ENCODE measurements at places on chromosomes 5 and 9.

DNA sequence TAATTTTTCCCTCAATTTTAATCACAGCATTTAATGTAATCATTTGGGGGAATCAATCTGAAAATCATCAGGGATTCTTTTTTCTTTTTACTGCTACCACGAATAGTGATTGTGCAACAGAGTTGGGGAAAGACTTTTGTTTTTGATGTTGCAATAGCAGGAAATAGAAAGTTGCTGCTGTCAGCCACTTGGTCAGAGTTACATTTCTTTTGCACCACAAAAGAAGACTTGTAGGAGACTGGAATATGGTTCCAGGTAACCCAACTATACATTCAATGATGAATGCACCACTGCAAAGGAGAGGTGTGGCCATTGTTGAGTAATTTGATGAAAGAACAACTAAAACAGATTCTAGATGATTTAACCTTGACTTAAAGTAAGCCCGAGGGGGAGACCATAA, 46.3 kb upstream of the PALM2AKAP2 start:
- no peak for DNase-seq

- DNase-seq, result no peak
These were observed 237.8 kb upstream of the DAPK1 start for GRCh38 chr9:87259543-87260518.

GRCh38 chr5:51476431-51476830, 93.2 kb downstream of the ISL1 start:
- no peak for DNase-seq

GRCh38 chr9:113621309-113621791, 157.8 kb downstream of the RGS3 start:
- no peak for DNase-seq

DNA sequence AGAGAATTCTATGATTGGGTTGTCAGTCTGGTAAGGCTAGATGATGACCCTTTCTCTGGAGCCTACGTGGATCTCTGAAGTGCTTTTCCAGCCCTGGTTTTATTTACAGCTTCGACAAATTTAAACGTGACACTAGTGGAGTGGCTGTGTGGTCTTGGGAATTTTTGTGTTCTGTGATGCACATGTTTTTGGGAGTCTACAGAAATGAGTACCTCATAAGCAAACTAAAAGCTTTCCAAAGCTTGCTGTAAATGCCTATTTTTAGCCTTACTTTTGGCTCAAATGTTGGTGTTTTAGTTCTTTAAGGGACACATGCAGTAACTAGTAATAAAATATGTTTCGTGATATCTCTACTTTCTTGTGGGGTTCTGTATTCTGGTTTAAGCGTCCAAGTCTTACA, 3.3 kb downstream of the LARP1 start:
- DNase-seq, result no peak

DNA sequence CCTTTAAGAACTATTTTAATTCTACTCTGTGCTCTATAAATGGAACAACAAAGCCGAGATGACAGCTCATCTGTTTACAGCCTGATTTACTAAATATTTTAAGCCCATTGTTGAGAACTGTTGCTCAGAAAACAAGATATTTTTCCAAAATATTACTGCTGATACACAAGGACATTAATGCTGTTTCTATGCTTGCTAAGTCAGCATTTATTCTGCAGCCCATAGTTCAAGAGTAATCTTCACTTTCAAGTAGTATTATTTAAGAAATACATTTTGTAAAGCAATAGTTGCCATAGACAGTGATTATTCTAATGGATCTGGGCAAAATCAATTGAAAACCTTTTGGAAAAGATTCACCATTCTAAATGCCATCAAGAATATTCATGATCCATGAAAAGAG, 208.3 kb downstream of the CDH12 start:
- no peak for DNase-seq

- peak; percentile 58 for DNase-seq
These were observed 2.4 kb downstream of the SMARCA2 start for GRCh38 chr9:2017331-2018161.

- no peak for DNase-seq
These were observed 23.1 kb downstream of the SPTAN1 start for GRCh38 chr9:128575469-128575868.

DNA sequence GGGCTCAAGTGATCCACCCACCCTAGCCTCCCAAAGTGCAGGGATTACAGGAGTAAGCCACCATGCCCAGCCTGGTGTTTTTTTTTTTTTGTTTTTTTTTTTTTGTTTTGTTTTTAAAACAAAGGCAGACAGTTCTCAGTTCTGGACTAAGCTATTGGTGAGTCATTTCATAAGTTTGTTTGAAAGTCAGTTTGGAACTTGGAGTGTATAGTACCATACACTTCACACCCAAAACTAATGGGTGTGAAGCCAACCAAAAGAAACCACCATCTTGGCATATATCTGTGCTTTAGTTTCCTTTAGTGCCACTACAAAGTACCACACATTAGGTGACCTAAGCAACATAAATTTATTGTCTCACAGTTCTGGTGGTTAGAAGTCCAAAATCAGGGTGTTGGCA, 13.4 kb downstream of the MAST4 start:
- no peak for DNase-seq

DNA sequence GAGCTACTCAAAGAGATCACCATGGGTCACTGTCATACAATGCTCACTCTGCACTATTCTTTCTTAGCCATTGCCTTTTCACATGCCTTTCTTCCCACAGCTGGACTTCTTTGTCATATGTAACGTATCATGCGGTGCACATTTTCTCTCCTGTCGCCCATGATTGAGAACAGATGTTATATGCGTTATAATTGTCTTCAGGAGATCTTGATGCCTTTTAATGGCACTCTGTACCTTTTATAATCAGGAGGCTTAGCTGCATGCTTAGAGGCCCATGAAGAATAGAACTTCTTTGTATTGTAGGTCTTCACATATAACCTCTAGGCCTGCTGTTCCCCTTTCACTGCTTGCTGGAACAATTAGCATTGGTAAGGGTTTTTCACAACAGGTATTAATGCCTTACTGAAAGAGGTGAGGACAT, 436.1 kb downstream of the CDH10 start:
- no peak for DNase-seq

DNA sequence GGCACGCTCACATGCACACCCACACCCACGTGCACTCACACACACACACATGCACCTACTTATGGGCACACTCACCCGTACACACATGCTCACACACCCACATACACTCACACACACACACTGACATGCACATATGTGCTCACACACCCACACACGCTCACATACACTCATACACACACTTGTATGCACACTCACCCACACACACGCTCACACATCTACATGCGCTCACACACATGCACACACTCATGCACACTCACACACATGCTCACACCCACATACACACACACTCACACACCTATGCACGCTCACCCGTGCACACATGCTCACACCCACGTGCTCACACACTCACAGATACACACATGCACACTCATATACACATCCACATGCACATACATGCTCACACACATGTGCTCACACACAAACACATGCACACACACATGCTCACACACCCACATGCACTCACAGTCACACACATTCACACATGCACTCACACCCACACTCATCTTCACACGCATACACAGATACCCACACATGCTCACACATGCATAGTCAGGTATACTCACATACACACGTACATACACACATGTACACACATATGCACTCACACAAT, 138.3 kb downstream of the OLFM1 start:
- no peak for DNase-seq

GRCh38 chr5:59648949-59649921, 244.3 kb downstream of the PDE4D start:
- DNase-seq, result no peak

DNA sequence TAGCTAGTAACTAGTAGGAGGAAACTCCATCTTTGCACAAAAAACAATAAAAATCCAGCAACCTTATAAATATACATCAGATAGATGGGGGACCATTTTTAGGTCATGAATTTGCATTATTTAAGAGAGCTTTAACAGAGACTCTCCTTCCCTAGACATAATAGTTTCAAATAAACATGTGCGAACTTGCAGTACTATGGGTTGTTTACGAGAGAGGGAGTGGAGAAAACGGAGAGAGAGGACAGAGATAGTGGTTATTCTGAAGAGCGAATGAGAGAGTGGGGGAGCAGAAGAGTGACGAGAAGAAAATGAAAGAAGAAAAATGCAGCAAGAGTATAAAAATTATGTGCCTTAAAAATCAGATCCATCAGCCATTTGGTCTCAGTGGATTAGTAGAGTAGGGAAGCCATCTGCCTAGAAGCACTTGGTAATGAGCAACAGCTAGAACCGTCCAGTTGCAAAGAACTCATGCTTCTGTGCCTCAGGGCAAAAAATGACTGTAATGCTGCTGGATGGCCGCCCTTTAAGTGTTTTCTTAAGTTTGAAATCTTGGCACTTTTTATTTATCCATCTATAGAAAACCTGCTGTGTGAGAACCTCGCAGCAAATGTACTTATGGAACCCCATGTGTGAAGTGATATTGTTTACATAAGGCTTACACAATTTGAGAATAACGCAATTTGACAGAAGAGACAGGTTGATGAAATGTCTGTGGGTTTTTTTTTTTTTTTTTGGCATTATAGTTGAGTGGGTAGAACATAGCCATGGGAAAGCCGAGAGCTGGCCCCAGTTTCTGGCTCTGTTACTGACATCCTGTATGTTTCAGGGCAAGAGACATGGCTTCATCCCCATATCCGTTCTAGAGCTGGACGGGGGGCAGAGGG, 95.6 kb upstream of the ZNF608 start:
- no peak for DNase-seq

- DNase-seq, result peak; percentile 27
These were observed at the start of gene ZBED3 for GRCh38 chr5:77086689-77087483. Gene ZBED3, minus strand, starts transcription at chr5:77087285. Its CDS starts 9,407 bp downstream, at chr5:77077878.

GRCh38 chr5:62585751-62586150, 7.1 kb downstream of the LRRC70 start:
- no peak for DNase-seq

Data from stimulated activated CD8-positive, alpha-beta memory T cell treated with anti-CD3 and anti-CD28 coated beads, Interleukin-2, amount 100 ng/mL, for 48 hours (primary cell).